CD4-positive, alpha-beta T cell (primary cell): ENCODE measurements at places on chromosomes 4 and X. TPM values are rescaled to one million over a fixed set of nuclear protein-coding genes. Genes with fewer than 3 reads are reported as not detected.

Gene SYP
- total RNA-seq: 0.17 TPM

Gene USP26
- total RNA-seq: not detected

DNA sequence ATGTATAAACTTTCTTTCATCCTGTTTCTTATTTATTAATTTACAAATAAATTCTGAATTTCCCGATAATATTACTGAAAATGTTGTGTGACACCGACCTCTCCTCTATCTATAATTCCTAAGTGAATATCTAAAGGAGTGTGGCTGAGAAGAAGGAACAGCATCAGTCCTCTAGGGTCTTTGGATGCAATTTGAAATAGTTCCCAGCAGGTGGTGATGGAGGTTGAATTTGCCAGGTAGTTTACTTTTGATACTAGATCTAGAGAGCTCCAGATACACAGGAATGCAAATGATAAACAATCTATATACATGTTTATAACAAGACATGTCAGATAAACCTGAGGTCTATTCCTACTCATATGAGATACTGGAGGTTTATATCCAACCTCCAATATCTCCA, 305.4 kb downstream of the PCDH18 start:
- DNase-seq: no peak

GRCh38 chr4:48017108-48017571, 568 bp downstream of the NIPAL1 start:
- DNase-seq: no peak

DNA sequence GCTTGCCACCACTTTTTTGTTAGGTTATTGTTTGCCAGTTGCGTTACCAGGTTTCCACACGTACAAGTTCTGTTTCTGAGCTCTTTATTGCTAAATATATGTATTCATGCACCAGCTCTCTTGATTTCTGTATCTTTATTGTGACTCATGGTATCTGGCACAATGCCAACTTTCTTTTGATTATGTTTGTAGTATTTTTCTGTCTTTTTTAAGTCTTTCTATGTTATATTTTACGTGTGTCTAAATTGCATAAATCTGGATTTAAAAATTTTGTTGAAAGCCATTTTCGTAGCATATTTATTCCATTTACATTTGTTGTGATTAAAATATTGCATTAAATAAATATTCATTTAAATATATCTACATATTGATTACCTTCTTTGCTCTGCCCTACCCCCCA, 73.8 kb downstream of the KDM6A start:
- DNase-seq: no peak

DNA sequence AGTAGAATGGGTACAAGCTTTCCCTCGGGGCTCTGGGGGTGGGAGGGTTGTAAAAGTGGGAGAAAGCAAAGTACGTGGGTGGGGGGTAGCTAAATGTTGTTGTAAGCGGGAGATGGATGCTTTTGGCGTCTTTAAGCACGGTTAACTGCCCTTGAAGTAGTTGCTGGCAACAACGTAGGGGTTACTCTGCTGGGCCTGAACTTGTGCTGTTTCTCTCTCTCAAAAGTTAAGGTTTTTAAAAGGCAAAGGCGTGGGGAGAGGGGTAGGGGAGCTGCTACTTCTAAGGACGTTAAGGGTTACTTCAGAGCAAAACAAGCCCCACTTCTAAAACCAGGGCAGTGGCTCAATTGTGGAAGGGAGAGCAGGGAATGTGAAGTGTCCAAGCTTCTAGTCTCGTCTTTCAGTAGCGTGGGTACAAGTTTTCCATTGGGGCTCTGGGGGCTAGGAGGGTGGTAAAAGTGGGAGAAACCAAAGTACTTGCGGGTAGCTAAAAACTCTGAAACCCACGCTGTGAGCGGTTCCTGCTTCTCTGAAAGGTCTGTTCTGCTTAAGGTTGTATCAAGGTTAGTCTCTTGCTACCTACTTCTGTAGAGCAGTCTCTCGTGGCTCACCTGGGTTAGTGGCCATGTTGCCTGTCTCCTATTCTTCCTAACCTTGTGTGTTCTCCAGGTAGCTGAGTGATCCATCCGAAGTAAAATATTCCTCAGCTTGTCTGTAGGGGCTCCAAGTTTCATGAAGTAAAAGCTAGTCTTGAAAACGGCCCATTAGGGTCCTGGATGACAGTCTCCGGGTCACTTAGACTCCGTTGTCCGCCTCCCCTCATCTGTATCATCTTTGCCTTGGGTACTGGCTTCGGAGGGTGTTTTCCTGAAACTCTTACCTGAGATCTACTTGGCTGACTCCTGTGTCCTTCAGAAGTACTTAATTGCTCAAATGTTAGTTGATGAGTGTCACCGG, 1.7 kb upstream of the WDR1 start:
- DNase-seq: no peak

DNA sequence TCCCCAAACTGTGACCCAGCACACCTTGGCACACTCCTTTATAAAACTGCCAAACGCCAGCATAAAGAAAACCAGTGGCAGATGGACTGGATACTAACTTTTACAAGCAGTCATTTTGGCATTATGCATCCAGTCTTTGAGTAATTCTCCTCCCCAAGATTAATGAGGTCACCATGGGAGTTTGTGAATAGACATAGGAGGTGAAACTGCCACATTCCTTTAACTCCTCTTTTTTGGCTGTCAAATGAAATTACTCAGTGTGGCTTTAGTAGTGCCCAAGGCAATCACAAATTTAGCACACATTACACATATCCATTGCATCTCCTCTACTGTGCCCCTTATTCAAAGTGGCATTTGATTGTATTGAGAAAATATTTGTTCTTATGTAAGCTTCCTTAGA, 315.3 kb upstream of the FGF13 start:
- no peak for DNase-seq

Gene RBMXL3
- total RNA-seq: not detected

Gene FAM133A
- not detected for total RNA-seq

Gene KIT
- total RNA-seq: 0.36 TPM

- no peak for DNase-seq
Observed at GRCh38 chrX:22128961-22129360, 96.8 kb downstream of the PHEX start.

Gene RTL5
- total RNA-seq: 1.1 TPM

GRCh38 chr4:33078145-33078544, 2358.0 kb downstream of the PCDH7 start:
- DNase-seq: no peak

Gene SRPX2
- not detected for total RNA-seq

Gene CYTL1
- total RNA-seq: not detected

DNA sequence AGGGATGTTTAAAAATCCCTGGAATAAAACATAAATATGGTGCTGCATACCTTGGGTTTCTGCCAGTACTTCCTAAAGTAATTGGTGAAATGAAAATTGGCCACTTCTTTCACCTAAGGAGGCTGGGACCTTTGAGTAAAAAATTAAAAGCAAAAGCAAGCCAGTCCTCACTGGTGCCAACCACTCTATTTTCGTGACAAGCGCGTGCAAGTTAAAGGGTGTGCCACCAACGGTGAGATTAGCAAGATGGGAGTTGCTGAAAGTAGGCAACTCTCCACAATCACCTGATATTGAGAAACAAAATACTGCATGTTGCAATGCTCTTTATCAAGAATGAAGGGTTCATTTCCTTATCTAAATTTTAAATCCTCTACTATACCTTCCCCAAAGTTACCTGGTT, 19.7 kb upstream of the RTL9 start:
- no peak for DNase-seq

Gene AADAT
- not detected for total RNA-seq

DNA sequence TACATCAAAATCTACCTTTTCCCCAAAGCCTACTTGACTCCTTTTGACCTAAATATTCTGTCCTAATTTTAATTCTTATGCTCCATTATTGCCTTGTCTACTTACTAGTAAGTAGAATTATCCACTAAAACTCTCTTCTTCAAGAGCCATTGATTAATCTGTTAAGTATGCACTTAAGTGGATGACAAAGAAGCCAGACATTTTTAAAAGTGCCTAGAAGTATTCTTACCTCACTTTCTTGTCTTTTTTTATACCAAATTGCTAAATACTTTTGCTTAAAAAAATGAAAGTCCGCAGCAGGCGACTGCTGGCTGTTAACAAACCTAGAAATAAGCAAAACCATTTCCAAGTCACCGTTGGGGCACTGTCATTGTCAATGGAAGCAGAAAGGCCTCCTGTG, 20.1 kb upstream of the FRMPD4 start:
- DNase-seq: no peak

DNA sequence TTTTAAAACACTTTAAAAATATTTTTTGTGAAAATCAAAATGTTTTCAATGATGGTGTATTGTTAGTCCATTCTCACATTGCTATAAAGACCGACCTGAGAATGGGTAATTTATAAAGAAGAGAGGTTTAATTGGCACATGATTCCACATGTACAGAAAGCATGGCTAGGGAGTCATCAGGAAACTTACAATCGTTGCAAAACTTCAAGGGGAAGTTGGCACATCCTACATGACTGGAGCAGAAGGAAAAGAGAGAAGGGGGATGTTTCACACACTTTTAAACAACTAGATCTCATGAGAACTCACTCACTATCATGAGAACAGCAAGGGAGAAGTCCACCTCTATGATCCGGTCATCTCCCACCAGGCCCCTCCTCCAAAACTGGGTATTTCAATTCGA, 110.7 kb downstream of the TMEM47 start:
- DNase-seq: no peak

- no peak for DNase-seq
Observed at GRCh38 chr4:150354214-150354796, 227.6 kb upstream of the MAB21L2 start.

GRCh38 chr4:118931786-118932185, 43.1 kb downstream of the SYNPO2 start:
- DNase-seq: no peak

- no peak for DNase-seq
Observed at GRCh38 chr4:59759082-59759825, 1440.9 kb upstream of the ADGRL3 start.

Gene SAGE1
- not detected for total RNA-seq

DNA sequence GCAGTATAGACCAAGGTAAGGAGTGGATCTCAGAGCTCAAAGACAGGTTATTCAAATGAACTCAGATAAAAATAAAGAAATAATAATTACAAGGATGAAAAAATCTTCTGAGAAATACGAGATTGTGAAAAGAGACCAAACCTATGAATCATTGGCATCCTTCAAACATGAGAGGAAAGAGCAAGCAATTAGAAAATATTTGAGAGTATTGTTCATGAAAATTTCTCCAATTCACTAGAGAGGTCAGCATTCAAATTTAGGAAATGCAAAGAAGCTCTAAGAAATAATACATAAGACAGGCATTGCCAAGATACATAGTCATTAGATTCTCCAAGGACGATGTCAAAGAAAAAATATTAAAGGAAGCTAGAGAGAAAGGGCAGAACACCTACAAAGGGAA, 93.5 kb upstream of the GALNTL6 start:
- no peak for DNase-seq

Gene CD99L2
- total RNA-seq: 6.5 TPM

DNA sequence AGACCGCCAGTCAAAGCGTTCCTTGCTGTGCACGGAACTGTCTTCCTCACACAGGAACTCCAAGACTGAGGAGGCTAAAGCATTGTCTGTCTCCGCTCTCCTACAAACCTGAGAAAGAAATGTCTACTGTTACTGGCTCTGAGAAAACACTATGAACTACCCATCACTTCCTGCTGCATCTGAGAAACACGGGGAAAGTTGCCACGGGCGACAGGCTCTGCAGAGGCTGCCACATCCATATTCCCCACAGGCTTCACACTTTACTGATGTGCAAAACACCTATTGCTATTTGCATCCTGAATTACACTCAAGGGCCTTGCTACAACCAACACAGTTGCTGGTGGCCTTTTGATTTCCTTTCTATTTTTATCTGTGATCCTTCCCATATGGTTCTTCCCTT, 59.0 kb downstream of the AFAP1 start:
- DNase-seq: no peak

Gene GAGE13
- not detected for total RNA-seq

Gene ABCG2
- not detected for total RNA-seq

- no peak for DNase-seq
Observed at GRCh38 chr4:182486881-182487280, 243.7 kb downstream of the TENM3 start.

GRCh38 chrX:11347300-11347699, 54.1 kb downstream of the AMELX start:
- no peak for DNase-seq

Gene NLRP2B
- not detected for total RNA-seq

- DNase-seq: no peak
Observed at GRCh38 chr4:104870495-104871233, 276.0 kb upstream of the TET2 start.

DNA sequence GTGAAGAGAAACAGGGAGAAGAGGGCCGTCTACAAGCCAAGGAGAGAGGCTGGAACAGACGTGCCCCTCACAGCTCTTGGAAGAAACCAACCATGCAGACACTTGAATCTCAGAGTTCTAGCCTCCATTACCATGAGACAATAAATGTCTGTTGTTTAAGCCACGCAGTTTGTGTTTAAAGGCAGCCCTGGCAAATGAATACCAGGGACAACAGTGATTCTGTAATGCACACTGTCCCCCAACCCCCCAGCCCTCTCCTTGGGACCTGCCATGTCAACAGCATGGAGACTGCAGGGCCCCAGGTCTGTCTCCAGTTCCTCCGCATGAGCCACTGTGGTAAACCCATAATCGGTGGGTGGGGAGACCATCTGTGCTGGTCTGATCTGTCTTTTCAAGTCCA, 348.0 kb upstream of the KLF3 start:
- no peak for DNase-seq

Gene MEPE
- total RNA-seq: not detected

DNA sequence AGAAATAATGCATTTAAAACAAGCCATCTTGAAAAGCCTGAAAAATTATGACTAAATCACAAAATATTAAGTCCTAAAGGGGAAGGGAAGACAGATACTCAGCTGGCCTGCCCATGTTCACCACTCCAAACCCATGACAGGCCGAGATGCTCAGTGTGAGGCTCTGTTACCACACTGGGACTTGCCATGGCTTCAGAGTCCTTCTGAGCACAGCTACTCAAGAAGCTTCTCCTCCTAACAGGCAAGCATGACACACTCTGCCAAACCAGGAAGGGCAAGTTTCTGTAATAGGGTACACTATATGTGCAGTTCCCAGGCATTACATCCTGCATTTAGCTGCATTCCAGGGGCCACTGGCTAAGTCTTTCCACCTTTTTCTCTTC, 34.0 kb upstream of the CYBB start:
- peak; percentile 41 for DNase-seq

- no peak for DNase-seq
Observed at GRCh38 chr4:144583658-144584057, 62.3 kb upstream of the HHIP start.

- peak; percentile 71 for DNase-seq
Observed at GRCh38 chr4:153152501-153153338, 51.5 kb upstream of the TRIM2 start.

- peak; percentile 98 for DNase-seq
Observed at GRCh38 chr4:2418650-2419571, at the start of gene CFAP99. CFAP99 (plus strand) TSS chr4:2418955.

Gene SPANXB1
- not detected for total RNA-seq

- DNase-seq: no peak
Observed at GRCh38 chr4:87838890-87839591, 6.3 kb downstream of the MEPE start.

- no peak for DNase-seq
Observed at GRCh38 chr4:137956256-137956655, 285.9 kb downstream of the SLC7A11 start.

Gene HELT
- total RNA-seq: not detected

- DNase-seq: no peak
Observed at GRCh38 chrX:118807151-118808017, 16.2 kb upstream of the ZCCHC12 start.
